ENCODE measurements at places on chromosomes 16 and 17.

DNA sequence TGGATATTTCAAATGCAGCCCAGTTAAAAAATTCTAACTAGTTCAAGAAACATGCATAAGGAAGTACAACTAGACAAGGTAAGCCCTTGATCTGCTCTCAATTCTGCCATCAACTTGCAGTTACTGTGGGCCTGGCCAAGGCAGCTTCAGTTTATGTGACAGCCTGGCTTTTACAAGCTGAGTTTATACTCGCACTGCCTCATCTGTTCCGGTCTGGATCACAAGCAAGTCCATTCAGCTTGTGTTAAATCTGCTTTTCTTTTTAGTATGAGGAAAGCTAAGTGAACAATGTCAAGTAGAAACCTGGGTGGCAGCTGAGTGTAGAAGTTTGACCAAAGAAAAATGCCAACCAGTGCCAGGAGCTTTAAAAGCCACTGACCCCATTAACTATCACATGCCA lies 76.6 kb upstream of the CORO6 start:
- no peak for DNase-seq

DNA sequence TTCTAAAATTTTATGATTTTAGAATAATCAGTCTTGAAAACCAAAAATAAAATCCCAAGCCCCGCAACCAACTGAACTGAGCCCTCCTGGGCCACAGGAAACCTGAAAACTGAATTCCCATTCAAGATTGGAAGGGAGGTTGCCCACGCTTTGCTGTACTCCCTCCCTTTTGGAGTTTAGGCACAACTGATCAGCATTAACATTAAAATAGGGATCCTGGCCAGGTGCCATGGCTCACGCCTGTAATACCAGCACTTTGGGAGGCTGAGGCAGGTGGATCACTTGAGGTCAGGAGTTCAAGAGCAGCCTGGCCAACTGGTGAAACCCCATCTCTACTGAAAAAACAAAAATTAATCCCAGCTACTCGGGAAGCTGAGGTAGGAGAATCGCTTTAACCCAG lies 52.7 kb upstream of the NETO2 start:
- no peak for DNase-seq

- DNase-seq: no peak
Measured at GRCh38 chr17:64180089-64181073, 50.4 kb upstream of the ERN1 start.

- no peak for DNase-seq
Measured at GRCh38 chr17:67671493-67671892, 46.2 kb upstream of the NOL11 start.

DNA sequence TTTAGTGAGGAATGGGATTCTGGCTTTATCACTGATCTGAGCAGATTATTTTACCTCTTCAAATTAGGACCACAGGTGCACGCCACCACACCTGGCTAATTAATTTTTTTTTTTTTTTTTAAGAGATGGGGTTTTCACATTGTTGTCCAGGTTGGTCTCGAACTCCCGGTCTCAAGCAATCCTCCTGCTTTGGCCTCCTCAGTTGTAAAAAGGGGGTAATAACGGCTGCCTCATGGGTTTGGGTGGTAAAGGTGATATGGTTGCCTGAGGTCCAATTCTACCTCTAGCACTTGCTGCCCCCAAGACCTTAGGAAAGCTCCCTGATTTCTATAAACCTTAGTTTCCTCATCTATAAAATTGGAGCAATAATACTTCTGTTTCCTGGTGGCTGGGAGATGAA lies 130.7 kb upstream of the HS3ST2 start:
- no peak for DNase-seq

Data from stimulated activated CD8-positive, alpha-beta memory T cell treated with anti-CD3 and anti-CD28 coated beads, Interleukin-4, amount 100 ng/mL, for 24 hours (primary cell).